ENCODE measurements at places on chromosomes 7 and 10. TPM values are rescaled to one million over a fixed set of nuclear protein-coding genes. Genes with fewer than 3 reads are reported as not detected.

GRCh38 chr10:113273181-113274163, 279.4 kb upstream of the HABP2 start:
- no peaks in the 10 kb centered on the region for H3K36me3 ChIP-seq
- no peak for DNase-seq
- no peak overlapping the region for H3K4me3 ChIP-seq
- H3K27ac ChIP-seq: no peak overlapping the region

DNA sequence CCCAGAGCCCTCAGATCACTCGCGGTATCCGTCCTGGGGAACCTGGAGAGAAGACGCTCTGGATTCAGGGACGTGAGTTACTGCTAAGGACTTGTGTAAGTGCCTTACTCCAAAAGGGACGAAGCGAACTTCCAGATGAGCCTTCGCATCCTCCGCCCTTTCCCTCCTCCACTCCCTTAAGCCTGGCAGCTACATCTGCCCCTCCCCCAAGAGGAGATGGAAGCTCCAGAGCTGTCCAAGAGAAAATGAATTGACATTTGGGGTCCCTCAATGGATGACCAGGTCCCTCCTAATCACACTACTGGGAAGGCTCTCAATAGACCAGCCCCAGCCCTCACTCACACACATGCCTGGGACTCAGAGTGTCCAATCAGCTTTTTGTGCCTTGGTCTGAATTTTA, 31.3 kb upstream of the GDF10 start:
- no peak overlapping the region for H3K27ac ChIP-seq
- no peaks in the 10 kb centered on the region for H3K4me1 ChIP-seq
- peak; percentile 3 for DNase-seq

DNA sequence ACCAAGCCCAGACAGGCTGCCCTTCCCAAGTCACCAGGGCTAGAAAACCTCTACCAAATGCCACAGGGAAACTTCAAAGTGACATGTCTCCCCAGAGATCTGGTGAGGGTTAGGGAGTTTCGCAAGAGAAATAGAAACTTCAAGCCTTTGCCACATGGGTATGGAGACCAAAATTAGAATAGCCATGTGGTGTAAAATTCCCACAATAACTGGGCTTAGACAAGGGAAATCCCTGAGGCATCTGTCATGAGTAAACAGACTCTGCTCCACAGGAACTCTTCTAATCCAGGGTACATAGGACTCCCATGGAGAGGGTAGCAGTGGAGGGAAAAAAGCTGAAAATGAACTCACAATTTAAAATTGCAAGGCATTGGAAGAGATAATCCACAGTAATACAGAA, 14.3 kb downstream of the ADAM12 start:
- H3K36me3 ChIP-seq: no peaks in the 10 kb centered on the region
- no peak overlapping the region for H3K4me3 ChIP-seq
- no peaks in the 10 kb centered on the region for H3K27me3 ChIP-seq
- H3K4me1 ChIP-seq: no peaks in the 10 kb centered on the region
- no peak overlapping the region for H3K27ac ChIP-seq

DNA sequence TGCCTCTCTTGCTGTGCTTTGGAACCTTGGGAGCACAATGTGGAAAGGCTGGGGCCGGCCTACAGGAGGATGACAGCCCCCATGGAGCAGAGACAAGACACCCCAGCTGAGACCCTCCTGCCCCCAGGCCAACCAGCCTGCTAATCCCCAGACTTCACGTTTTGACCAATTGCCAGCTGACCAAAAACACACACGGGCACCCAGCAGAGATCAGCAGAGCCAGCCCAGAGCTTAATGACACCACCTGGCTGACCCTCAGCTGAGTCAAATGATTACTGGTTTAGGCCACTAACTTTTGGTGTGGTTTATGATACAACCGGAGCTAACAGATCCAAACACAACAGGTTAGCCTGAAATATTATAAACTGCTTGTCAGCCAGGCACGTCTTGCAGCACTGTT, 111.2 kb upstream of the KIF5B start:
- no peaks in the 10 kb centered on the region for H3K27me3 ChIP-seq
- no peak for DNase-seq
- no peak overlapping the region for H3K4me3 ChIP-seq
- no peaks in the 10 kb centered on the region for H3K4me1 ChIP-seq
- H3K36me3 ChIP-seq: no peaks in the 10 kb centered on the region

DNA sequence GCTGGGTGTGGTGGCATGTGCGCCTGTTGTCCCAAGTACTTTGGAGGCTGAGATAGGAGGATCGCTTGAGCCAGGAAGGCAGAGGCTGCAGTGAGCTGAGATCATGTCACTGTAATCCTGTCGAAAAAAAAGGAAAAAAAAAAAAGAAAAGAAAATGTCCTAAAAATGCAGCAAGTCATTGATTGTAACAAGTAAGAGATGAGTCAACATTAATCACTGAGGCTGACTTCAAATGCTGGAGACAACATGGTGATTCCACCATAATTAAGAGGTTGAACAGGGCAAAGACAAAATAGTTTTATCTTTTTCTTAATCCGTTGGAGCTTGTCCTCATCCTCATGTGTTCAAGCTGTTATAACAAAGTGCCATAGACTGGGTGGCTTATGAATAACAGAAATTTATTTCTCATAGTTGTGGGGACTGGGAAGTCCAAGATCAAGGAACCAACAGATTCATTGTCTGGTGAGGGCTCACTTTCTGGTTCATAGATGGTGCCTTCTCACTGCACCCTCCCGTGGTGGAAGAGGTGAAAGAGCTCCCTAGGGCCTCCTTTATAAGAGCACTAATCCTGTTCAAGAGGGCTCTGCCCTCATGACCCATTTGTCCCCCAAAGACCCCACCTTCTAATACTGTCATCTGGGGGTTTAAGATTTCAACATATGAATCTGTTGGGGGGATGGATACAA, 60.3 kb downstream of the TBXAS1 start:
- H3K36me3 ChIP-seq: no peaks in the 10 kb centered on the region
- H3K4me3 ChIP-seq: no peak overlapping the region
- H3K4me1 ChIP-seq: peaks cover 4% of the 10 kb centered on the region
- H3K27ac ChIP-seq: no peak overlapping the region
- H3K27me3 ChIP-seq: no peaks in the 10 kb centered on the region

DNA sequence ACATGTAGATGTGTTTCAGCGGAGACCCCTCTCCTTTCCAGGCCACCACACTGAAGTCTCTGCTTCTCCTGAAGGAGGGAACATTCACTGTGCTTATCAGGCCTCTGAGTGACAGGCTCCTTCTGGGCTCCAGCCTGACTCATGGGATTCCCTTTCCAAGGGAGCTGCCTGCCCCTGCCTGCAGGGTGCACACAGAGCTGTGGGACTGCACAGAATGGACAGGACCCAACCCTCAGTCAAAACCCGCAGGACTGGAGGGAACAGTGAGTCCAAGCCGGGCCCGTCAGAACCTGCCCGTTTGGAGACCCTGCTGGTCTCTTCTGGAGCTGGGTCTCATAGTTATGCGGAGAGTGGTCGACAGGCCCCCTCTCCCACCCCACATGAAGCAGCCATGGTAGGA, 32.6 kb downstream of the PLAC9 start:
- no peaks in the 10 kb centered on the region for H3K4me1 ChIP-seq
- H3K4me3 ChIP-seq: no peak overlapping the region
- no peaks in the 10 kb centered on the region for H3K27me3 ChIP-seq
- no peaks in the 10 kb centered on the region for H3K36me3 ChIP-seq
- no peak for DNase-seq

Gene PIK3CG
- 0.03 TPM for total RNA-seq

Gene NEUROD6
- total RNA-seq: not detected

Gene LRRC17
- 50.8 TPM for total RNA-seq

Gene TLL2
- 0.84 TPM for total RNA-seq

All from hepatocyte (in vitro differentiated cells).